ENCODE measurements at places on chromosomes 12 and 14.

GRCh38 chr14:70898111-70898745, 9.0 kb upstream of the PCNX1 start:
- no peak for DNase-seq

DNA sequence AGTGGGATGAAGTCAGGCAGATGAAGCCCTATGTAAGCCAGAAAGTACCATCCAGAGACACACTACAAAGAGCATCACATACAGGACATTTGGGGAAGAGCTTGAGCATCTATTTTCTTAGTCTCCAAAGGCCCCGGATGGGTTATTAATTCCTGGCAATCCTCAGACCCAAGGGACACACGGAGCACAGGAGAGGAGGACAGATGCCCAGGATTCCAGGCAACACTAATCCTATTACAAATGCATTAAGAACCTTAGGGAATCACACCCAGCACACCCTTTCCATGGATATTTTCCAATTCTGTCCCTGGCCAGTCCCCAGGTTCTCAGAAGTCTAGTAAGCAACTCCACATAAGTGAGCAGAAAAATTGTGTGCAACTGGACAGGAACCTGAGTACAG, 65.9 kb downstream of the CMKLR1 start:
- DNase-seq: no peak

GRCh38 chr12:111430433-111431353, 25.0 kb downstream of the SH2B3 start:
- no peak for DNase-seq

DNA sequence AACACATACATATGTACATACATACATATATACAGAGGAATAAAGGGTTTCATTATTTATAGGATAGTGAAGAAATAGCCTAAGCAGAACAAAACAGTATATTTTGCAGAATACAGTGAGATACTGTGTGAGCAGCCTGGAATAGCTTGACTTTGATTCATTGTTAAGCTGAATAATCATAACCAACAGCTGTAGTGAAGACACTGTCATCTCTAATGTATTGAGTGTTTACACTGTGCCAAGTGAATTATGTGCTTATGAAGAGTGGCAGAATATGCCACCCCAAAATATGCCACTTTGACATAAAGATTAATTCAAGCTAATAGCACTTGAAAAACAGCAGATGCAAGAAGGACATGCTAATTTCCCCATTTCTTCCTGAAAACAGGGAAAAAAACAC, 48.2 kb upstream of the LRFN5 start:
- DNase-seq: no peak

DNA sequence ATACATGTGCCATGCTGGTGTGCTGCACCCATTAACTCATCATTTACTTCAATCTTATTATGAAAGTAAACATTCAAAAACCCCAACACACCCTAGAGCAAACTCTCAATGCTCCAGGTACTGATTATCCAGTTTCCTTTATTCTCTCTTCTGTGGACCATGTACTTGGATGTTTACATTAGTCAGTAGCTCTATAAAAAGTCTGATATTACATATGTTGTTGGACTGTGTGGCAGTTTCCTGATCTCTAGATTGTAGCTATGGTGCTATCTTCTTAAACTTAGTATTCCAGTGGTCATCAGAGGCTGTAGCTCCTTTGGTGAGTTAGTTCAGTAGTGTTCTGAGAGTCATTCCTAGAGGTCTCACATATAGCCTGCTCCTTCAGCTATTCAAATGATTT, 25.1 kb upstream of the ITGA5 start:
- peak; percentile 19 for DNase-seq

DNA sequence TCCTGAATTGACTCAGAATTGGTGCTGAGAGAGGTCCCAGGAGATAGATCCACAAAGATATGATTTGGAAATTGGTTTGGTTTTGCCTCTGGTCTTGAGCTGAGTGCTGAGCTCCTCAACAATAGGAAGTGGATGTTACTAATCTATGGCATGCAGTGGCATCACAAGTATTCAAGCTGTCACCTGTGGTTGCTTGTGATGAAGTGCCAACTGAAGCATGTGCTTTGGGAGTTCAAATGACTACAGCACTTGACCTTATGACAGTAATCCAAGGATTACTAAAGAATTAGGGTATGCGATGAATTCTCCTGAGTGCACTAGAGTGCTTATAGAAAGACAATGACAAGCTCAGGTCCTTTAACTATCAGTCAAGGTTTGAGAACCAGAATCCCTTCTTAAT, 406.2 kb downstream of the NOVA1 start:
- no peak for DNase-seq

- DNase-seq: no peak
Measured at GRCh38 chr14:105146976-105147635, 21.5 kb downstream of the JAG2 start.

- no peak for DNase-seq
Measured at GRCh38 chr14:61452452-61452851, 131.1 kb downstream of the PRKCH start.

- DNase-seq: no peak
Measured at GRCh38 chr12:121741743-121742142, 29.2 kb downstream of the TMEM120B start.

DNA sequence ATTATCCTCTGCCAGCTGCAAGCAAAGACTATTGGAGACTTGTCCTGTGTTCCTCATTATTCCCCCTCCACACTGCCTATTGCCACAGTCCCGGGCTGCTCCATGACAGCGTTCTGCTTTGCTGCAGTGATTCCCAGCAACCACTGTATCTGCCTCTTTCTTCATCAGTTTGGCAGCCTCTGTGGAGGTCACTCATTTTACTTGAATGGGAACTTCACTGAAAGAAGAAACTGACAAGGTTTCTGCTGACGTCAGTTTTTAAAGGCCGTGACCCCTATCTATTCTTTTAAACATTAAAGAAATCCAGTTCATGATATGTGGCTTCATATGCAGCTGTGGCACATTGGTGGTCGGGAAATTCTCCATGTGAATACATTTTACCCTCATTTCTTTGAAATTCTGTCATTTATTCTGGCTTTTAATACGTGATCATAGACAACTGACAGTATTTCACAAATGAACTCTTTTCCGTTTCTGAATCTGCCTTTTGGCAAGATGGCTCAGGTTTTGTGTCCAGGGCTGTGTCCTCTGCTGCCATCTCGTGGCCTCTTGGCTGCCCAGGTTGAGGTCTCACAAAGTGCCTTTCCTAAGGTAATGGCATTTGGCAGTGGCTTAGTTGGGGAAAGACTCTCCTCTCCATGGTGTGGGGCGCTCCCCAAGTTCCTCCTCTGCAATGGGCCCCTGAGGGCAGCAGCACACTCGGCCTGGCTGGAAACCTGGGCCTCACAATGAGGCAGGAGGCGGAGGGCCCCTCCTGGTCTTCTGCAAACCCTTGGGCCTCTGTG, 5.8 kb downstream of the TMEM253 start:
- peak; percentile 55 for DNase-seq

GRCh38 chr12:59382282-59383078, 213.3 kb upstream of the SLC16A7 start:
- DNase-seq: no peak

DNA sequence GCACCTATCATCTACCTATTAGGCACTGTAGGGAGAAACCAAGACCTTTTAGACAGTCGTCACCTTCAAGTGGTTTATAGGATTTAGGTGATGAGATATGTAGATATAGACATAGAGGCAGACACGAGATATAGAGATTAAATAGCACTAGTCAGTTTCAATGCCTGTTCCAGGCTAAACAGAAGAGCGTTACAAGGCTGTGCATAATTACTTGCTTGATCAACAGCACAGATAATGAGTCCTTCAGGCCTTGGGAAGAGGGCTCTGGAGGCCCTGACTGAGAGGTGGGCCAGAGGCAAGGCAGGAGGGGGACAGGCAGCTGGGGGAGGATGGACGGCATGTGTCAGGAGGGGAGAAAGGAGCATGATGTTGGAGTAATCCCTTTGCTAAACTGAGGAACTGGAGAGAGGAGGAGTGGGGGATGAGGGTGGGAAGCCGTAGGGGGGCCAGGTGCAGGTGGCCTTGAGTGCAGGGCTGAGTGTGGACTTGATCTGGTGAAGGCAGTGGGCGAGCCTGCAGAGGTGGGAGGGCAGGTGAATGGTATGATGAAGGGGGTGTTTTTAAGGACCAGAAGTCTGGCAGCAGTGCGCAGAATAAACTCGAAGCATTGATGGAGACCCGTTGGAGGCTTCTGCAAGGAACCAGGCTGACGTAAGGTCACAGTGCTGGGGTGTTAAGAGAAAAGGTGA, 43.9 kb upstream of the ATP23 start:
- DNase-seq: peak; percentile 22

DNA sequence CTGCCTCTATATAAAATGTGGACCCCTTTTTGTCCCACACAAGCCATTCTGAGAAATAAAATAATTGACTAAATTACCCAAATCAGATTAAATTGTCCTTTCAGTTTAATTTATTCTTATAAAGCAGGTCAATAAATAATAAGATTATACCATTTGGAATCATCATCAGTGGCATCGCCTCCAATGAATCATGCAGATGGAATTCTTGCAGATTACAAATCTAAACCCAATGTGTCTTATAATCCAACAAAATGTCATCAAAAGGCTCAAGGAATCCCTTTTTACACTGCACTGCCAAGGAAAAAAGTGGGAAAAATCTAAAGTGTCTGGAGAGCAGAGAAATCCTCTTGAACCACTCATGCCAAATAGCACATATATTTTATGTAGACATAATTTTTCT, 138.2 kb upstream of the TSPAN8 start:
- DNase-seq: no peak

GRCh38 chr12:115213538-115214016, 529.6 kb upstream of the TBX3 start:
- no peak for DNase-seq

- DNase-seq: no peak
Measured at GRCh38 chr12:70989232-70989631, 68.7 kb upstream of the PTPRR start.
